ENCODE measurements at places on chromosomes 4 and X.

DNA sequence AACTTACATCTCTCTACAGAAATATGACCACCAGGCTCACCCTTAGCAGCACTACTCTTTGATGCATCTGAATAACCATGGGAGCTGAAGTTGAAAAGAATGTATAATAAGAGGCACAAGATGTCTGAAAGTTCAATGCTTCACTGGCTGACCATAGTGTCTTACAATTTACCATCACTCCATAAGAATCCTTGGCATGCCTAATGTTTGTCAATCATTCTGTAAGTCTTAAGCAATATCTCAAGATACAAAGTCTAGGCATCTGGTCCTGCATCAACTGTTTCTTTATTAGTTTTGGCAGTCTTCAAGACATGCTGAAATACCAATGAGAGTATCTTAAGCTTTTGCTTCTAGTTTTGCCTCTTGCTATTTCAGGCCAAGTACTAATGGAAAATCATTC is 755.5 kb downstream of the STIM2 start:
- no peak for DNase-seq

- no peak for DNase-seq
Observed at GRCh38 chrX:43953218-43953617, 20.0 kb downstream of the NDP start.

GRCh38 chr4:186861317-186861716 is 137.7 kb upstream of the FAT1 start:
- DNase-seq: no peak

DNA sequence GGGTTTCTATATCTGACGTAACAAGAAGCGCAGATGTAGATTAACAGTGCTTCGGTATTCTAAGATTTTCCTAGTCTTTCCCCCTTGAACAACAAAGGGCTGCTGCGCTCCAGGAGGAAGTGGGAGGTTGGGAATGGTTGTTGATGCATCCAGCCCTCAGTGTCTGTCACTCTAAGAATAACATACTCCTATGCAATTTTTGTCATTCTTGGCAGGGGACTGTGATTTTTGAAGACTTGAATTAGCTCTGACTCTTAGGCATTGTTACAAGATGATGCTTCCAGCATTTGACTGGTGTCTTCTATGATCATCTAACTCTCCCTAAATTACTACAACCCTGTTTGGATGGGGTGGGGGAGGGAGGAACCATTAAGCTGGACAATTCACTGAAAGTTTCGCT is 394.2 kb downstream of the ARHGAP24 start:
- no peak for DNase-seq

DNA sequence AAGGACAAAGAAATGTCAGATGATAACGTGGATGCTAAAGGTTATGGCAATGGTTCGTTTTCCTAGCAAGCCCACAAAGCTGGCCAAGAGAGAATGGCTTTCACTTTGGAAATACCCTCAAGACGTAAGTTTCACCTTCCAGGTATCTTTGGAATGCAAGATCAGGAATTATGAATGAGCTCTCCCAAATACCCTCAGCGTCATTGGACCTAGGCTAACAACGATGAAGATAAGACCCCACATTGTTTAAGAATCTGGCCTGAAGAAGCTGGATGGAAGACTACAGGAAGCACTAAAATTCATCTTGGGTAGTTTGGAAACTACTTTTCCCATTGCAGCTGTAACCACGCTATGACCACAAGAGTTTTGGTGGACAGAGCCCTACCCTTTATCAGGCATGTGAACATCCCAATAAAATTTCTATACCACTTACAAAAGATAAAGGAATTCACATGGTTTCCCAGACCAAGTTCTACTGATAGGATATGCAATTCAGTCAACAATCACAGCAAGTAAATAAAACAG is 111.9 kb downstream of the KDR start:
- no peak for DNase-seq

DNA sequence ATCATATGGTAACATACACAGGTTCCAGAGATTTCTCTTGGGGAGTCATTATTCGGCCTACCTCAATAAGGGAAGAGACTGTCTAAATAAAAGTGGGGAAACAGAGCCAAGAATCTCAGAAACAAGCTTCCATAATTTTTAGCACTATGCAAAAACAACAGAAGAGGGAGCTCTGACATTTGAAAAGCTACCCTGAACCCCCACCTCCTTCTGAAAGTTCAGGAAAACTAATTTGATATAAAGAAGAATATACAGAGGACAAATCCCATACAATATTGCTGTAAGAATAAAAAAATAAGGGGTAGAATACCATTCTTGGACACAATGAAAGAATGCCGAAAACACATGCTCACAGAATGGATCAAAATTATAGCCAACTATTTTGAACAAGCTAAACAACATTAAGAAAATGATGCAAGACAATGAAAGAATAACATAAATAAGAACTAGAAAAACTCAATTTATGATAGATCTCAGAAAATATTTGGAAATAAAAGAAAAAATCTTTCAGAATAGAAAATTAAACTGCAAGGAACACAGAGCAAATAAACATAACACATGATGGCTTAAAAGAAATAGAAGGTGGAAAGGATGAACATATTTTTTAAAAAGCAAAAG is 14.4 kb upstream of the ZNF41 start:
- no peak for DNase-seq

DNA sequence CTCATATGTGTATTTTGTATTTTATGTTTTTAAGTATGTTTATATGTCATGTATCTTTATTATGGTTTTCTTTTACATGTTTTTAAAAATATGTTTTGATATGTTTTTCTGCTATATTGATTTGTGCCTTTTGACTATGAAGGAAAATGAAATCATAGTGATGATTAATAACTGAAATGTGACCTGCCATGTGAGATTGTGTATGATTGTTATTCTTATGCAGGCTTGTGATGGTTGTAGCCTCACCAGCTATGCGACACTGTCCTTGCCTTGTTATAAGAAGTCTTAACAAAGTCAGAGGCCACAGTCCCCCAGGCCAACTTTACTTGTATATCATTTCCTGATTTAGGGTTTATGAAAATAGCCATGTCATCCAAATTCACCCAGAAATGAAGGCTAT is 83.2 kb downstream of the TMEM131L start:
- no peak for DNase-seq

DNA sequence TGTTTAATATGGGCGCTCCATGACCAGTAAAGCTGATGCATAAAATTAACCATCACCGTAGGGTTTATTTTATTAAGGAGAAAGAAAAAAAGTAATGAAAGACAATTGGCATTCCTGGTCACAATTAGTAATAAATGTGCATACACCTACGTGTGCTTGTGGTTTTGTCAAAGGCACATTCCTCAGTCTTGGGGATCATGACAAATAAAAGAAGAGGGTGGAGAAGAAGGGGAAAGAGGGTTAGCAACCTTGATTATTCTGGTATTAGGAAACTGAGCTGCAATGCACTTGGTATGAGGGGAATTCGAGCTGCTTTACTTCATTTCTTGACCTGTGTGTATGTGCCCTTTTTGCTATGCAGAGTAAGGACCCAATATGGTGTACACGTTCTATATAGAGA is 1798.3 kb upstream of the PCDH7 start:
- DNase-seq: no peak

DNA sequence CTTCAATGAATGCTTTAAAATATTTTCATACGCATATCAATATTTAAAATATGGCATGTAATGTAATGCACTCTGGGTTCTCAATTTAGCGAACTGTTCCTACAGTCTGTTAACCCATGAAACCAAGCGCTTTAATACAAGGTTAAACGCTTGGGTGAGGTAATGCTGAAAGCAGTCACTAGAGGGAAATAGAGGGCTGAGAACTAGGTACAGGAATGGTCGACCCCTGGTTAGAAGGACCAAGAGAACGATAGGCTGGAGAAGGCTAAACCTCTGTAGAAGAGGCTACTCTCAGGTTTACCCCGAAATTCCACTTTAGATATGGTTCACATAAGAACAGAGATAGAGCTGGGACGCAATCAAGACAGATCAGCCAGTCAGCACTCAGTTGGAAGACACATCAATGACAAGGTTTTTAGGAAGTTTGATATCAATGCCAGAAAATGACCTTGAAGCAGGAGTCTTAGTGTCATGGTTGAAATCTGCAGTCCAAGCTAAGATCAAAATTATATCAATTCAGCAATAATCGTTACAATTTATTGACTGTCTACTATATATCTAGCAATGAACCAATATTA is 26.9 kb downstream of the ARSJ start:
- DNase-seq: no peak

DNA sequence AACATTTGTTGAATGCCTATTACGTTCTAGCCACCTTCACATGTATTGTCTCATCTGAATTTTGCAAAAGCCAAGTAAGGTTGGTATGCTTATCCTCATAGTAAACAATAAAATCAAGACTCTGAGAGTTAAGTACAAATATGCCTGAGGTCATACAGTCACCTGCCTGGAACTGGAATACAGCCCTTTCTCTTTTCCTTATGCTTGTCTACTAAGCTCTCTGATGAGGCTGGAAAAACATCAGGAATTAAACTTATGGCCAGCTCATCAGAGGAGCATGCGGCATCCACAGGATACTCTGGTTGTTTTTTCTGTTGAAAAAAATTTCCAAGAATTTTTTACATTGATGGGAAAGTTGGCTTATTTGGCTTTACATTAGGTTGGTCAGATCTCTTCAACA is 35.5 kb downstream of the NCAPG start:
- no peak for DNase-seq

GRCh38 chr4:147160908-147161513 is 215.3 kb upstream of the TTC29 start:
- DNase-seq: no peak

DNA sequence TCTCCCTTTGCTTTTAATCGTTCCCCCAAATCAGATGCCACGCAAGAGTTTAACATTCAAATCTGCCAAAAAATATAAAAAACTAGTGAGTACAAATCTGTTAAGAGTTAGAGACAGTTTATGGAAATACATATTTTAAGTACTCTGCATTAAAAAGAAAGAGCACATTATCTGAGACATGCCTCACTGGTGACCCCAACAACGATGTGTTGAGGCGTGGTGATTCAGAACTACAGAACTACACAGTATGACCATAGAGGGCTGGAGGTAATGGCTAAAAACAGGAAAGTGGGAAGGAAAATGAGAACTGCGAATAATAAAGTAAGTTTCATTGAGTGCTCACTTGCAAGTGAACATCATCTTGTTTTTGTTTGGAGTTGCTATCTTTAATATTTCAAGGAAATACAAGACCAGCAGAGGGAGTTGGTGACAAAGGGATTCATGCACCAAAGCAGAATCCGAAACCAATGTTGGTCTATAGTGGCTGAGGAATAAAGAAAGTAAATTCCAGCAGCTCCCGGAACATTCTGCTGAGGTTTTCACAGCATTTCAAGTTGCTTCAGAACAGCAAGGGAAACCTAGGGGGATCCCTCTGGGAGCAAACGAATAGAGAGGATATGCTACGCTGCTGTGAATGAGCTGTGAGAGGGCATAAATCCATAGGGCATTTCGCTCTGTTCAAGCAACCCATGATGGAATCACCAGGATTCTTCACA is 92.2 kb downstream of the DCHS2 start:
- no peak for DNase-seq

All from stimulated activated CD4-positive, alpha-beta T cell treated with anti-CD3 and anti-CD28 coated beads, Interleukin-1b, Interleukin-23, amount 100 ng/mL, for 48 hours (primary cell).